ENCODE measurements at places on chromosomes 3 and 15. TPM values are rescaled to one million over a fixed set of nuclear protein-coding genes. Genes with fewer than 3 reads are reported as not detected.

GRCh38 chr3:134267996-134268395 is 17.3 kb upstream of the RYK start:
- no peak for DNase-seq

DNA sequence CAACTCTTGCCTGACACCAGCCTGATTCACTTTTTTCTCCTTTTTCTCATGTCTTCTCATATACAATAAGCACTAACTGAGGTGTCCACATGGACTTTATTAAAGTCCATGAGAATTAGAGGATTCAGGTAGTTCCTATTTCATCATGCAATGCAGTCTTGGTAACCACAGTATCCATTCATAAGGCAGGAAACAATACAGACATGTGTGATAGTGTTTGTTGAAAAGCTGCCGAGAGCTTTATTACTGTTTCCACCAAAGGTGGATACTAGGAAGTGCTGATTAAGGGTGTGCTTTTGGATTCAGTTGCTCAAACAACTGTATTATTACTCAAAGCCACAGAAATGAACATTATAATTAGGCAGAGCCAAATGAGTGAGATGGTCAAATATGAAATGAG is 5.3 kb downstream of the CASR start:
- no peak for DNase-seq

GRCh38 chr3:154421083-154421482 is 8.9 kb downstream of the GPR149 start:
- DNase-seq: peak; percentile 49

The LTF gene
- not detected for total RNA-seq

DNA sequence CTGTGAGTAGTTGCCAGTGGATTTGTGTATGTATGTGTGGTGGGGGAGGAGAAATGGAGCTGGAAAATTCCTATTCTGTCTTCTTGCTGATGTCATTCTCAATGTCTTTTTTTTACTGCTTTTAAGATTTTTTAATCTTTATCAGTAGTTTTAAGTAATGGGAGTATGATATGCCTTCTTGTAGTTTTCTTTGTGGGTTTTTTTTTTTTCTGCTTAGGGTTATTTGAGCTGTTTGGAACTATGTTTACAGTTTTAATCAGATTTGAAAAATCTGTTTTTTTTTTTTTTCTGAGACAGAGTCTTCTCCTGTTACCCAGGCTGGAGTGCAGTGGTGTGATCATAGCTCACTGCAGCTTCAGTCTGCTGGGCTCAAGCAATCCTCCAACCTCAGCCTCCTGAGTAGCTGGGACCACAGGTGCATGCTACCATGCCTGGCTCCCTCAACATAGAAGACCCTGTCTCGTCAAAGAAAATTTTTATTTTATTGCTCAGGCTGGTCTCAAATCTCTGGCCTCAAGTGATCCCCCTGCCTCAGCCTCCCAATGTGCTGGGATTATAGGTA is 37.1 kb downstream of the RPL39L start:
- DNase-seq: no peak

DNA sequence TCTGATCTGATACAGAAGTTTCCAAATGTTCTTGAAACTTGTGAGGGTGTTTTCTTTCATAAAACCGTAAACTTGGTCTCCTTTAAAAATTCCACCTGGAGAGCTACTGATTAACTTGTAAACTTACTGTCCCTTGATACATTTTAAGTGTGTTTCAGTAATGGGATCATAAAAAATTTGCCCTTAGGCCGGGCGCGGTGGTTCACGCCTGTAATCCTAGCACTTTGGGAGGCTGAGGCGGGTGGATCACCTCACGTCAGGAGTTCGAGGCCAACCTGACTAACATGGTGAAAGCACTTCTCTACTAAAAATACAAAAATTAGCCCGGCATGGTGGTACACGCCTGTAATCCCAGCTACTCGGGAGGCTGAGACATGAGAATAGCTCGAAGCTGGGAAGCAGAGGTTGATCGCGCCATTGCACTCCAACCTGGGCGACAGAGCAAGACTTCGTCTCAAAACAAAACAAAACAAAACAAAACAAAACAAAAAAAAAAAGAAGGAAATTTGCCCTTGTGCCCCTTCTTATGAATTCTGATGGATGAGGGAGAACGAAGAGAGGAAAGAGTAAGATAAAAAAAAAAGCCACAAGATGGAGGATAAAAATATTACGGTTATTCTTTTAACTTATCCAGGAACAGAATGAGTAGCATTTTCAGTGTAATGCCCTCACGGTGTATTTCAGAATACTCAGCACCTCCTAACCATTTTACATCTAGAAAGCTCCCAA is 32.1 kb upstream of the AP4E1 start:
- no peak for DNase-seq

The GPR149 gene
- total RNA-seq: not detected

DNA sequence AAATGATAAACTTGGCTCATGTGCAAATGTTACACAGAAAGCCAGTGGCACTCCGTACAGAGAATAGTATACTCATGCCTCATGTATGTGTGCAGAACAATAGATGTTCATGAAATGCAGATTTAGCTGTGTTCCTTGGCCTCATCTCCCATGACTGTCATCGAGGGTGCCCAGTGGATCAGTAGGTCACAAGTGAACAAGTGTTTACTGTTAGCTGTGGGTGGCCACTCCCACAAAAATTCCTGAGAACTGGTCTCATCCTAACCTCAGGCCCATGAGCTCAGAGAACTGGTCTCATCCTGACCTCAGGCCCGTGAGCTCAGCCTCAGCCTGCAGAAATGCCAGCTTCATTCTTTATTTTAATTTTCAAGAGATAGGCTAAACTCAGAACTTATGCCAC is 124.1 kb downstream of the GADL1 start:
- DNase-seq: no peak

- DNase-seq: no peak
Observed at GRCh38 chr3:126419886-126420786, 25.4 kb downstream of the CFAP100 start.

DNA sequence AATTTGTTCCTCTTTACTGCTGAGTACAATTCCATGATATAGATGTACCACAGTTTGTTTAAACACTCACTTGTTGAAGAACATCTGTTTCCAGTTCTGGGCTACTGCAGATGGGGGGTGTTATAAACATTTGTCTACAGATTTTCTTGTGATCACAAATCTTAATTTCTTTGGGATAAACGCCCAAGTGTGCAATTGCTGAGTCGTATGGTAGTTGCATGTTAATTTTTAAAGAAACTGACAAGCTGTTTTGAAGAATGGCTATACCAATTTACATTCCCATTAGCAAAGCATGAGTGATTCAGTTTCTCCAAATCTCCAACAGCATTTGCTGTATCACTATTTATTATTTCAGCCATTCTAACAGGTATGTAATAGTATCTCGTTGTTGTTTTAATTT is 242.0 kb upstream of the MRPL3 start:
- no peak for DNase-seq

GRCh38 chr15:80081390-80081789 is 21.9 kb downstream of the ZFAND6 start:
- no peak for DNase-seq

The AADACL2 gene
- total RNA-seq: not detected

- no peak for DNase-seq
Observed at GRCh38 chr3:149005416-149005815, 14.1 kb downstream of the GYG1 start.

- no peak for DNase-seq
Observed at GRCh38 chr3:72517921-72518424, 330.3 kb downstream of the SHQ1 start.

DNA sequence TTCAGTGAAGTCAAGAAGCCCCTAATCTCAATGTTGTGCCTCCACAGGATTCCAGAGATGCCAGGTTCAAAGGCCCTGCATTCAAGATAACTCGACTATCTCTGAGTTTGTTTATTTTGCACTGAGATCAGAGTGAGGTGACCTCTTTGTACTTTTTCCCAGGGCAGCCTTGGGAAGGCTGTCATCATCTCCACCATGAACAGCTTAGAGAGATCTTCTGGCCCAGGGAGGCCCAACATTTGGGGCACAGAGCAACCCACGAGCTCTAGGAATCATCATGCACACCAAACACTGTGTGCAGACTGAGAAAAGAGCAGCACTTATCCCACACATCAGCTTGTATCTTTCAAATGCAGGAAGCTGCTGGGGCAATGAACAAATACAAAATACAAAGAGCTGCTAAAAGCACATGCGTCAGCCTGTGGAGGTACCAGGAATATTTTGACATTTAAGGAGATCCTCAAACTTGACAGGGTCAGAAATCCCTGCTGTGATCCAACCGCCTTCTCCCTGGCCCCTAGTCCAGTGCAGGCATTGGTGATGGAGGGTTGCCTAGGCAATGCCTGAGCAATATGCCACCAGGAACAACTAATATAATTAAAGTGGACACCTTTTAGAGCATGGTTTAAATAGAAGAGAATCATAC is 33.6 kb downstream of the TRIM42 start:
- DNase-seq: no peak

GRCh38 chr15:54820811-54821210 is 375.9 kb downstream of the RSL24D1 start:
- DNase-seq: no peak

The SLC28A2 gene
- total RNA-seq: not detected

DNA sequence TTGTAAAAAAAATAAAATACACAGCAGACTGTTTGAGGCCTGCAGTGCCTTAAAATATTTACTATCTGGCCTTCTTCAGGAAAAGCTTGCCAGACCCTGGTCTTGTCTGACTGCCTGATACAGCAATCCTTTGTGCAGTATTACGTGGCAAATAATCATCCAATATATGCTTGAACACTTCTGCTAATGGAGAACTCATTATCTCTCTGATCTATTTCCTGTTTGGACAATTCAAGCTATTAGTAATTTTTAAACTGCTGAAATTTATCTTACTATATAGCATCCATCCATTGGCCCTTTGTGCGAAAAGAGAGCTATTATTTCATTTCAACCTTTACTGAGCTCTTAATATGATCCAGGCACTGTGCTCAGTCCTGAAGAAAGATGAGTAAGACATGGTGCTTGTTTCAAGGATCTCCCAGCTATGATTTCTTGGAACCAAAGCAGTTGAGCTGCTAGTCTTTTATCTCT is 15.9 kb downstream of the ATG7 start:
- DNase-seq: no peak

The PRICKLE2 gene
- 10.7 TPM for total RNA-seq

GRCh38 chr3:50276762-50277101 is 2.2 kb upstream of the LSMEM2 start:
- DNase-seq: no peak

- DNase-seq: no peak
Observed at GRCh38 chr3:125231895-125232294, 19.3 kb upstream of the SLC12A8 start.

DNA sequence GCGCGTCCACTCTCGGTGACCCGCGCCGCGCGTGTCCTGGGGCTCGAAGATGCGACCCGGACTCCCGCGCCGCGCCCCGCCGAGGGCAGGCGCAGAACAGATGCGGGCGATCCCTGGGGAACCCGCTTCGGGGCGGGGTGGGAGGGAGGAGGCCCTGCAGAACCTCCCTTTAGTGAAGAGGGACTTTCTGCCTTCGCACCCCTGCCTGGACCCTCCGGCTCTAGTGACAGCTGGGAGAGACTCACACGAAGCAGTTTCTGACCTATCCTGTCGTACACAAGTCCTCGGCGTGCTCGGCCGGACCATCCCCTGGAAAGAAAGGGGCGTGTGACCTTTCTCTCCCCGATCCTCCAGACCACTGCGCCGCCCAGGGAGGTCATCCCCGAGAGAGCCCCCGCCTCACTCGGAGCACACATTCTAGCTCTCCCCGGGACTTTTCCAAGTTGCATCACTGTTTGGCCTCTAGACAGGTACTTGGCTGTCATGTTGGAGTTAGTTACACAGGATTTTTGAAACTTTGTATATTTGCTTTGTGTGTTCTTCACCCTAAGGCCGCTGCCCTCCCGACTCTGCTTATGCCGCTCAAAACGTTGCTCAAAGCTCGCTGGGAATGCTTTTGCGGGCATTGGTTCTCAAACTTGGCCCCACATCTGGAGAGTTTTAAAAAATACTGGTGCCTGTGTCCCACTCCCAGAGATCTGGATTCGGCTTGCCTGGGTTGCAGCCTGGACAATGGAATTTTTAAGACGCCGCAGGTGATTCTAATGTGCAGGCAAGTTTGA is 582 bp downstream of the CGNL1 start:
- DNase-seq: peak; percentile 71

The OXSR1 gene
- 65.8 TPM for total RNA-seq

DNA sequence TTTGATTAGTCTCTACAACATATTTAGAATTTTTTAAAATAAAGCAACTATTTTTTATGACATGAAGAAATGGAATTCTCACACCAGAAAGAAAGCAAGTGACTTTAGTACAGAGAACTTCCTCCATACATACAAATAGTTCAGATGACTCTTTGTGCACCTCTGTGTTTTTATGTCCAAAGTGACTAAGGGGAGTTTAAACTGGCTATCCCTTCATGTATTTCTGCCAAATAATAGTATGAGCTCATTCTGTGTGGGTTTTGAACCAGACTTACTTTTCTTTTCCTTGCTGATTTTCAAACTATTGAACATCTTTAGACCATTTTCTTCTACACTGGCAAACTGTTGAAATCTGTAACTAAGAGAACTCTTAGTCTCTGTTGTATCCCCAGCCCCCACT is 196.3 kb downstream of the EPHA3 start:
- DNase-seq: no peak

The FSIP1 gene
- total RNA-seq: 2.1 TPM

Measured in neural progenitor cell (in vitro differentiated cells).